ENCODE measurements at places on chromosomes 7 and 10.

- no peak for DNase-seq
Observed at GRCh38 chr10:85696893-85697292, 669.7 kb downstream of the GRID1 start.

- DNase-seq, result no peak
Observed at GRCh38 chr7:39249635-39250152, 272.0 kb downstream of the POU6F2 start.

GRCh38 chr7:18724318-18724717, 228.8 kb downstream of the HDAC9 start:
- DNase-seq, result no peak

GRCh38 chr7:154857728-154858681, 144.9 kb downstream of the PAXIP1 start:
- no peak for DNase-seq

DNA sequence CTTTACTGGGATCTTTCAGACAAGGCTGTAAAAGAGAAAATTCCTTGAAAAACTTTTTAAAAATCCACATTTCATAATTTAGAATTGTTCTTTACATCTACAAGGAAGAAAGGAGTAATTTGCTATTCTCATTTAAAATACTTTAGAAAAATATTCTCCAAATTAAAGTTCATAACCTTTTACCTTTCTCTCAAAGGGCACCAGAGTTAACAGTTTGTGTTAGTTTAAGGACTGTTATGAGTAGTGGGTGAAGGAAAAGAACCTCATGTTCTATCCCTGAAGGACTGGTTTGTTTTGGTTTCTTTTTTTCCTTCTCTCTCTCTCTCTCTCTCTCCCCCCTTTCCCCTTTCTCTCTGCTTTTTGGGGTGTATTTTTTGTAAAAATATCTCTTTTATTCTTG, 4.1 kb downstream of the AGMO start:
- no peak for DNase-seq
